ENCODE measurements at places on chromosomes 3 and 15.
A peak's percentile ranks its signal among the peaks of the same experiment; 100 is the strongest.

DNA sequence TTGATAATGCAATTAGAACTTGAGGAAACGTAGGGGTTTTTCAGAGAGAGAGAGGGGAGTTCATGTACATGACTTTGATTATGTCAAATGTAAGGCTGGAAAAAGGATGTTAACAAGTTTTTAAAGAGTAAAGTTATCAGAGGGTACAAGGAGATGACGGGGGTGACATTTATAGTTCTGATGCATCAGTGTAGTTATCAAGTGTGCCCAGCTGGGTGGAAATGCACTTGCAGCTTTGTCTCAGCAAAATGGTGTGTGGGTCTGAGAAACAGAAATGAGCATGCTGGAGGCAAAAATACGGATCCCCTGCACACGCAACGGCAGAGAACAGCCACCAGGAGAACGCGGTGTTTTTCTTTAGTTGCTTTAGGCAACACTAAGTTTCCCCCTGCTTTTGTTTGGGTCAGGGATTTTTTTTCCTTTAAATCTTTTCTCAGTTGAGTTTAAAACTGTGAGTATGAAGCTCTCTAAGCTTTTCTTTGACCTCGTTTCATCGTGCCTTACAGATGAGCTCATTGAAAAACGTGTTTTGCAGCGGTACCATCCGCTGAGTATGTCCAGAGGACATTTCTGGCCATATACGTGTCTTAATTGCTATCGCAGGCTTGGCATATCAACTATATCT lies 205.4 kb downstream of the PDZRN3 start:
- DNase-seq = no peak

GRCh38 chr3:196927571-196928453 lies 14.5 kb downstream of the NCBP2 start:
- no peak for DNase-seq

DNA sequence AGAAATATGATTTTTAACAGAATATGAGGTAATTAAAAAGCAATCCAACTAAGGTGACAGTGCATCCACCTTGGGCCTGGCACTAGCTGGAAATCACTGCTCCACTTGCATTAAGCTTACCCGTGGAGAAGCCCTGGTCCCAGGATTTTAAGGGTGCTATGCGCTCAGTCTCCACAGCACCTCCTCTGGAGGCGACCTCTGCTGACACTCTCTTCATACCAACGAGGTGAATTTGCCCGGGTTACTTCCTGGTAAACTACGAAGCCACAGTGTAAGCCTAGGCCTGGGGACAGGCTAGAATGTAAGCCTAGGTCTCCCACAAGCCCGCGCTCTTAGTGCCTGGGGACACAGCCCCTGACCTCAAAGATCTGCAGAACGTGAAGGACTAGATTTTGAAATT lies 793 bp downstream of the APOD start:
- no peak for DNase-seq

DNA sequence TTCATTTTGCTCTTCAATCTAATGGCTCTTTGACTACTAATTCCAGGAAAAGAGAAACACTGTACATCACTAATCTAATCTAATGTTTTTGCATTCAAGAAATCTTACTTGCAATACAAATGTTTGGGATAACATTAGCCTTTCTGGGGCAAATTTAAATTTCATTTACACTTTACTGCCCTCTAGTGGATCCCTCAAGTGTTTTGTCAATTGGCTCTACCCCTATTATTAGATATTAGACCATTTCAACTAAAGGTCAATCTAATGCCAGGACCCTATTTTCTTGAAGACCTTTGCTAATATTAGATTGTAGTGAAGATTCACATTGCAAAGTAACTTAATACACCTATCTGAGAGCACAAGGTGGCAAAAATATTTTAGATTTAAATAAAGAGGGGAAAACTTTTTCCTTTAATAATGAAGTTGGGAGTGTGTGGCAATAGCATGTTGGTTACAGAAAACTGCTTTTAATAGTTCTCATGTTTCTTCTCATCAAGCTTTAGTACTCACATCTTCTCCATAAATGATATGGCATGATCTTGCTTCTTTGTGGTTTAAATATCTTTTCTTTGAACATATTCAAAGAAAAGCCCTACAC lies 5.0 kb downstream of the C2CD4A start:
- no peak for DNase-seq

- no peak for DNase-seq
These were observed 479.4 kb upstream of the KCNMB2 start for GRCh38 chr3:178056868-178057267.

DNA sequence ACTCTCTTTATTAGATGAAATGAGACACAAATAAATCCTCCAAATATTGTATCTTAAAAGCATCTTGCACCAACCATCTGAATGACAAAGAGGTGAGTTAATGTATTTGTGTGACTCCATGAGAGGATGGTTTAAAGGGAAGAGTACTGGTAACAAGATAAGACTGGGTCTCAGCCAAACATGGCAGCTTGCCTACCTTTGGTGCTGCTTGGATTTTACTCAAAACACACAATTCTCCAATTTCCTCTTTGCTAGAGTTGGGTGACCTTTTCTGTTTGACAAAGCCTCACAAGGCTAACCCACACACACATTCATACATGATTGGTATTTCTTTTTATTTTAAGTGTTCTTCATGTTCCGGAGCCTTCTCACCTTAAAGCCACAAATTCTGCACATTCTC lies 506.4 kb downstream of the FGF12 start:
- DNase-seq = no peak

DNA sequence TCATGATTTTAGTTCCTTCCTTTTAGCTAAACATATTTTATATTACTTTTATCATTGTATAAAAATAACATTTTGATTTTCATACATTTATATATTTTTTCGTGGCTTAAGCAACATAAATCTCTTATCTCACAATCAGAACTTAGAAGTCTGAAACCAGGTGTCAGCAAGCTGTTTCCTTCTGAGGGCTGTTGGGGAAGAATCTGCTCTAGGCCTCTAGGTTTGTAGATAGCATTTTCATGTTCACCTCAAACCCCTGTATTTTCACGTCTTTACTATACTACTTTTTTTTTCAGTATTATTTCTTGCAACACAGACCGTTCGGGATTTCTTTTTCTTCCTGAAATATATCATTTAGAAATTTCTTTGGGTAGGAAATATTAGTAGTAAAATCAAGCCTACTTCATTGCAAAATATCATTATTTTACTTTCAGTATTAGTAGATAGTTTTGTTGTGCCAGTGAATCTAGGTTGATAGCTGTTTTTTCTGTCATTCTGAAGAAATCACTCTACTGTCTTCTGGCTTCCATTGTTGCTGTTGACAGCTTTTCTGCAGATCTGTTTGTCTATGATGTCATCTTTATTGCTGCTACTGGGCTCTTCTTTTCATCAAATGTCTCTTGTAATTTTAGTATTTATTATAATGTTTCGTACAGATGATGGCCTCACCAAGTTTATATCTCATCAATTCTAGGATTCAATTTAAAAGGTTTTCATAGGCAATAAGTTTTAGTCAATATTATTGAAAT lies 756.3 kb downstream of the VGLL3 start:
- DNase-seq = no peak

DNA sequence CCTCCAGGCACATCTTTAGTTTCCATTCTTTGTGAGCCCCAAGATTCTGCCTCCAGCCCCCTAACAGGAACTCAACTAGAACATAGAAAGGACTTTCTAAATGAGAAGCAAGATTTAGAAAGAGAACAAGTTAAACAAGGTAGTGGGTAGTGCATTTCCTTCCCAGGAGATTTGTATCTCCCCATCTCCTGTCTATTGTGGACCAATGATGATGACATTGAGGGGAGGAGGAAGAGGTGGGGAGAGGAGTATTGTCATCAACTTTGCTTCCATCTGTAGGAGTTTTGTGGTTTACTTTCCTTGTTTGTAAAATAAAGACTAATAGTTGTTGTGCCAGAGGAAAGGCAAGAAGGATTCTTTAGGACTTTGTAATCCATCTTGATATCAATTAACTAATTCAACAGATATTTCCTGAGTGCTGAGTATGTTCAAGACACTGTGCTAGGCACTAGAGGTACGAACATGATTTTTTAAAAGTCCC lies 235.3 kb upstream of the ROPN1 start:
- DNase-seq = no peak

DNA sequence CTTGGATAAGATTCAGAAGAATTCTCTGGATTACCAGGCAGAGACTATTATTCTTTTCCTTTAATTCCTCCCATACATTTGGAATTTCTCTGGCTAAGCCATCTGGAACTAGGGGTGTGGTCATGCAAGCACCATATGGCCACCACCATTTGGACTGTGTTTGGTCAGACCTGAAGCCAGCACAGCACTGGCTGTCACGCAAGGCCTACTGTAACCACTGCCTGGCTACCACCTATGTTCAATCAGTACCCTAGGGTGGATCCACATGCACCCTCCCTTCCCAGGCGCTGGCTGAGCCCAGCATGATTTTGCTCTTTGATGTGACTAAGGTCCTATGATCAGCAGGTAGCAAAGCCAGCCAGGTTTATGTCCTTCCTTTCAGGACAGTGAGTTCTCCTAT lies 287.8 kb upstream of the GOLIM4 start:
- DNase-seq = no peak

GRCh38 chr3:111246967-111247760 lies 175.5 kb downstream of the NECTIN3 start:
- no peak for DNase-seq

DNA sequence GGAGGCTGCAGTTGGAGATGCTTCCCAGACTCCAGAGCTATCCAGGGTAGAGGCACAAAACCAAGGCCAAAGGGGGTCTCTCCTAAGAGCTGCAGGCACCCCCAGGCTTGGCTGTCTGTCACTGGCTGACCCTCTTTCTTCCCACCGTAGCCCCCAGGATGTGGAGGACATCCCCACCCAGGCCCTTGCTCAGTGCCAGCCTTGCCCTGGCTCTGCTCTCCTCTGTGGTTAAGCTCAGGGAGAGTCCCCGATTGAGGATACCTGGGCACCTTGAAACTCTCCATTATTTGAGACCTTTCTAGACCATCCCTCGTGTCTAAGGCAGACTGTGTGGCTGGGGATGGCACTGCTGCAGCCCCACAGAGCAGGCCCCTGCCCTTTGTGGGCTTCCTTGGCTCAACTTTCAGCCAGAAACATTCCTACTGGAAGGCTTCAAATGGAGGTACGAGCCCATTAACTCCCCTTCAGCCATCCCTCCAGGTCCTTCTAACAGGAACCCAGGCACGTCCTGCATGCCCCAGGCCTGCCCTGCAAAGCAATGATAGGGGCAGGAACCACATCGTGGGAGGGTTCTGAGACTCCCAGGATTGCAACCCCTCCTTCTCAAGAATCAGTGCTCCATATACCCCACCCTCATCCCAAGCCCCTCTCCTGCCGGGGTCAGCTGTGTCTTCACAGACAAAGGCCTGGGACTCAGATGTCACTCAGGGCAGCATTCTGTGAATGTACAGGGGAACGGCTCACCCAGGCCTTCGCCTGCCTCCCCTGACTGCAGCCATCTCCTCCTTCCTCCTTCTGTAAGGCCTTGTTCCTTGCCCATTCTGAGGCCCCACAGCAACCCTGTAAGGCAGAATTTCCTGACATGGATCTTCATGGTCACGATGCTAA lies 102.9 kb upstream of the ABHD17C start:
- no peak for DNase-seq

DNA sequence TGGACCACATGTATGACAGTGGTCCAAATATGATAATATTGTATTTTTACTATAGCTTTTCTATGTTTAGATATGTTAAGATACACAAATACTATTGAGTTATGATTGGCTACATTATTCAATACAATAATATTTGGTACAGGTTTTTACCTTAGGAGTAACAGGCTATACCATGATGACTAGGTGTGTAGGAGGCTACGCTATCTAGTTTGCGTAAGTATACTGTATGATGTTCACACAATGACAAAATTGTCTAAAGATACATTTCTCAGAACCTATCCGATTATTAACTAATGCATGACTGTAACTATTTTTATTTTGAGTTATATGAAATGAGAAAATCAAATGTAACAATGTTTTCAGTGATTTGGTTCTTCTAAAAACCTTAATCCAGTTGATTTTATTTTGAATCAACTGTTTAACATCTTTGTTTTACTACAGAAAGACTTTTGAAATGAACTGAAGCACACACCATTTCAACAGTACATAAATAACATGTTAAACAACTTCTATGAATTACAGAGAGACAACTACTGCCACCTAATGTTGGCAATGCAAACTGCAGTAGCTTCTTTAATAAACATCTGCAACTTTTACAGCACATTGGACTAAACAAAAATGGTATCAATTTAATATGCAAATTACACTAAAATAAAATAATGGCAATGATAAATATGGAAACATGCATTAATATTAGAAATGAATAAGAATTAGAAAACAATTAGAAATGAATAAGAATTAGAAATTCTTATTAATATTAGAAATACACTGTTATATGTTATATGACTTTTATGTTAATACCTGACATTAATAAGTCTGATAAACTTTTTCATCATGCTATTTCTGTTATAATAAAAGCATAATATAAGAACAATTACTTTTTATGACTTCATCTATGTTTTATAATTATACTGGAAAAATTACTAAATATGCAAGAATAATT lies 255.7 kb downstream of the MBNL1 start:
- no peak for DNase-seq

- DNase-seq = peak; percentile 61
These were observed 64.4 kb upstream of the TAMM41 start for GRCh38 chr3:11910971-11911531.

DNA sequence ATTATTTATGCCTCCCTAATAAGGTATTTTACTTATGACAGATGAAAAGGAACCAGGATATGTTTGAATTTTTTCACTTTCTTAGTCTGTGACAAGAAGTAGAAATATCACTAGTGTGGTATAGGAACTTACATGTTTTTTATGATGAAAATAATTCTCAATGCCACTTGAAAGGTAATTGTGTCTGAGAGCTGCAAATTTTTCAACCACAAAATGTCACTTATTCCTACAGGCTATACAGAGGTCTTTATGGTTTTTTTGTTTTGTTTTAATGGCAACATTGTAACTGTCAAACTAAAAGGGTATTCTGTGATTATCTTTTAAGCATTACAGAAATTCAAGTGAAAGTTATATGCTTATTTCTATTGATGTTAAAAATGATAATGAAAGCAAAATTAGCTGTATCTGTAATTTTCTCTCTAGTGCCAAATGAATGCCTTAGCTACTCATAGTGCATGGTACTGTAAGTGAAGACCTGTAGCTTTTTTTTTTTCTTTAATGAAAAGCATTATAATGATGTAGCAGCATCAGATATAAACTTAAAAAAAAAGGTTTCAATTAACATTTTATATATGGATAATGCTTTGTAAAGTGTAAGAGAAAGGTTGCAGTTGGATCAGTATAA lies 14.7 kb downstream of the FEM1B start:
- DNase-seq = no peak

DNA sequence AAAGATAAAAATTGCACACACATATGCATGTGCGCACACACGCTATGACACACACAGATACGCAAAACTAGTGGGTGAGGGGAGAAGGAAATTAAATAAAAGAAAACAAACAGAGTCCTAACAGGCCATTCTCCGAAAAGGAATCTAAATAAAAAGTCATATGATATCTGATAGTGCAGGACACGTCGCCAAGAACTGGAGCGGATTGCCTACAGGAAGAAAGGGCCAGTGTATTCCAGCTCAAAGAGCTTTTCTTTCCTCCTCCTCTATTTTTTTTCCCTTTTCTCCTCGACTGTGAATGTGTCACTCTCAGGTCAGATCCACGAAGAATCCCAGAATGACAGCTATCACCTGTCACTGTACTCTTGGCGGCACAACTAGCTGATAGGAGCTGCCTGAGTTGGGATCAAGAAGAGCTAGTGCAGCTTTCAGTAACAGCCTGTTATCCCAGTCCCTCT lies 157.8 kb downstream of the TIGIT start:
- DNase-seq = no peak

Data from activated CD8-positive, alpha-beta memory T cell treated with anti-CD3 and anti-CD28 coated beads, Interleukin-2, amount 50 U/mL, for 48 hours (primary cell).